ENCODE measurements at places on chromosomes 5 and 9.

- DNase-seq: no peak
Observed at GRCh38 chr9:77892955-77893514, 138.6 kb downstream of the GNAQ start.

- DNase-seq: peak; percentile 54
Observed at GRCh38 chr9:95131023-95131943, 186.2 kb downstream of the FANCC start.

DNA sequence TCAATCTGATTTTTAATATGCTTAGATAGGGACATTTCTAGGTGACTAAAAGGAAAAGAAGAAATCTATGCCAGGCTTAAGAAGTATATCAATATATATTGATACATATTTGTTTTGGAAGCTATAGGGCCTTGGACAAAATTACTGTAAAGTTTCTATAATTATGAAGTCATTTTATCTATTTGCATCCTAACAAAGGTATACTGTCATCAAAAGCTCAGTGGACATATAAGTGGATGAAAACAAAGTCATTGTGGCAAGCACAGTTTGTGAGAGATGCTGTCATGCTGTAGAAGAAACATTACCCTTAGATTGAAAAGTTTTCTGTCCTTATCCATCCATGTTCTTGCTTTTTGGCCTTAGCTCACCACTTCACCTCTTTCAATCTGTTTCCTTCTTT lies 140.3 kb upstream of the SPEF2 start:
- no peak for DNase-seq

- DNase-seq: no peak
Observed at GRCh38 chr9:13109781-13110180, 169.7 kb downstream of the MPDZ start.

GRCh38 chr9:98610211-98610610 lies 98.5 kb downstream of the GABBR2 start:
- DNase-seq: no peak

GRCh38 chr5:107372723-107373450 lies 297.9 kb downstream of the EFNA5 start:
- DNase-seq: no peak

- no peak for DNase-seq
Observed at GRCh38 chr5:53963958-53964357, 346.4 kb downstream of the ARL15 start.

DNA sequence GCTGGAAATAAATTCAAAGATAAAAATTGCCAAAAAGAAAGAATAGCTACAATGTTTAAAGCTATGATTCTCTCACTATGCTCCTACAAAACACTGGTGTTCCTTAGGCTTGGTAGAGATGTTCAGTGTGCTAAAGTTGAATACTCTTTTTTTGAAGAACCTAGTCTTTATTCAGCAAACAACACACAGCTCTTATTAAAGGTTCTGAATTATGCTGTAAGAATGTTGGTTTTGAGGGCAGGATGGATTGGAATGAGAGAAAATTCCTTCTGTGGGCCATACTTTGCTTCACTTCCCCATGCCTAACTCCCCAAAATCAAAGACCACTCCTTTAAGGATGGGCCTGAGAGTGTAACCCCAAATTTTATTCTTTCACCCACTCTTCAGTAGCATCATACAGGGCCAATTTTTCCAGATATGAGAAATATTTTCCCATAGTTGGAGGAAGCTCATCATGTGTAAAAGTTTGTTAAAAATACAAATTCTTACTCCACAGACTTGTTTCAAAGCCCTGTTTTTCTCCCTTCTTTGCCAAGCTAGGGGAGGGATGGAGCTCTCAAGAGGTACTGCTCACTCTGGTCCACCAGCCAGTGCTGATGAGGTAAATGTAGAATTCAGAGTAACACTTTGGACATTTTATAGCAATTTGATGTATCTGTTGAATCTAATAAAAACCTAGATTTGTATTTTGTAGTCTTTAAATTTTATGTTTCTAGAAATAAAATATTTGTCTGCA lies 99.3 kb downstream of the GDNF start:
- DNase-seq: no peak

DNA sequence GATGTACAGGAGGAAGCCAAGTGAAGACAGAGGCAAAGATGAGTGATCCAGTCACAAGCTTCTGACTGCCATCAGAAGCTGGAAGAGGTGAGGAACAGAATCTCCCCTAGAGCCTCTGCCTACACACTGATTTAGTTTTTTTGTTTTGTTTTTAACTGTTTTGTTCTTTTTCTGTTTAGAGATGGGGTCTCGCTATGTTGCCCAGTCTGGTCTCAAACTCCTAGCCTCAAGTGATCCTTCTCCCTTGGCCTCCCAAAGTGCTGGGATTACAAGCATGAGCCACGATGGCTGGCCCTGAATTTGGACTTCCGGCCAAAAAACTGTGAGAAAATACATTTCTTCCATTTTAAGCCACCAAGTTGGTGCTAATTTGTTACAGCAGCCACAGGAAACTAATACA lies 204.7 kb upstream of the ZNF608 start:
- DNase-seq: no peak

- DNase-seq: no peak
Observed at GRCh38 chr9:135957431-135957830, 3.7 kb downstream of the UBAC1 start.

GRCh38 chr9:107700847-107701246 lies 211.3 kb upstream of the KLF4 start:
- DNase-seq: no peak

DNA sequence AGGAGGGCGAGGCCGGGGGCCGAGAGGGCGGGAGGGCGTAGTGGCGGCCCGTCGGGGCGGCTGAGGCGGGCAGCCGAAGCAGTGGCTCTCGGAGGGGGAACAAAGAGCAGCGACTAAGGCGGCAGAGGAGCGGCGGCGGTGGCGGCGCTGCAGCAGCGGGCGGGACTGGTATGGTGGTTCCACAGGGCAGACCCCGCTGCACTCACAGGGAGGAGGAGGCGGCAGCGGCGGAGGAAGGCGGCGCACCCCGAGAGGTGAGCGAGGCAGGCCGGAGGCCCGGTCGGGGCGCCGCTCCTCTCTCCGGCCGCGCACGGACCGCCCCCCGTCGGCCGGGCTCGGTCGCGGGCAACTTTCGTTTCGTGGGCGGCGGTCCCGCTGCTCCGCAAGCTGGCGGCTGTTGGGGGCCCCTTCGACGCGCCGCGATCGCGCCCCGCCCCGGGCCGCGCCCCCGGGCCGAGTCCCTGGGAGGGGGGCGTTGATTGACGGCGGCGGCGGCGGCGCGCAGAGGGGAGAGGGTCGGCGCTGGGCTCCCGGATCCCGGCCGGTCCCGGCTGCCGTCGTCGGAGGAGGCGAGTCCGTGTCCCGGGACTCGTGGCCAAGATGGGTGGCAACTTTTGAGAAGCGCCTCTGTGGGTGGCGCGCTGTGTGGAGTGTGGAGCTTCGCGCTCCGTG lies 467 bp downstream of the CNOT6 start:
- no peak for DNase-seq

DNA sequence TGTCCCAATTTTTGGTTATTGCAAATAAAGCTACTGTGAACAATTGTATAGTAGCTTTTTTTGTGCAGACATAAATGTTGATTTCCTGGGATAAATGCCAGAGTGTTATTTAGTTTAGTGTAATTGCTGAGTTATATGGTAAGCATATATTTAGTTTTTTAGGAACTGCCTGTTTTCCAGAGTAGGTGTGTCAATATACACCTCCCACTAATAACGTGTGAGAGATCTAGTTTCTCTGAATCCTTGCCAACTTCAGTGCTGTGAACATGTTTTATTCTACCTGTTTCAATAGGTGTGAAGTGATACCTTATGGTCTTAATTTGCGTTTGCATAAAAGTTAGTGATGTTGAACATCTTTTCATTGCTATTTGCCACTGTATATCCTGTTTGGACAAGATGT lies 9.1 kb upstream of the OR2S2 start:
- no peak for DNase-seq

- no peak for DNase-seq
Observed at GRCh38 chr5:14244721-14245120, 101.6 kb downstream of the TRIO start.

- DNase-seq: no peak
Observed at GRCh38 chr5:178213003-178213461, 8.7 kb downstream of the HNRNPAB start.

GRCh38 chr9:86860006-86860405 lies 87.3 kb downstream of the GAS1 start:
- DNase-seq: no peak

DNA sequence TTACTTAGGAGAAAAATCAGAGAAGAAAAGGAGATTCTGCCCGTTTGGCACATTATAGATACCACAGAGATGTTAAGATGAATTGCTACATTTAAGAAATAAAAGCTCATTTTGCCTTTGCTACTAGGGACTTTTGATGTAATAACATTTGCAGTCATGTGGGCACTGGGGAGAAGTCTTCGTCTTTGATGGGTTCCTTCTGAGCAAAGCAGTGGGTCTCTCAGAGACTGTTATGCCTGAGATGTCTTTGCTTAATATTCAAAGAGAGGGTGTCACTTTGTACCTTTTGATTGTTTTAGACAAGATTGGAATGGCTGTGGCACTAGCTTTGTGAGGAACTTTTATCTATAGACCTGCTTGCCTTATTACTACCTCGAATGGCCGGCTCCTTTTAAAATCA lies 25.0 kb downstream of the SLC25A25 start:
- no peak for DNase-seq

DNA sequence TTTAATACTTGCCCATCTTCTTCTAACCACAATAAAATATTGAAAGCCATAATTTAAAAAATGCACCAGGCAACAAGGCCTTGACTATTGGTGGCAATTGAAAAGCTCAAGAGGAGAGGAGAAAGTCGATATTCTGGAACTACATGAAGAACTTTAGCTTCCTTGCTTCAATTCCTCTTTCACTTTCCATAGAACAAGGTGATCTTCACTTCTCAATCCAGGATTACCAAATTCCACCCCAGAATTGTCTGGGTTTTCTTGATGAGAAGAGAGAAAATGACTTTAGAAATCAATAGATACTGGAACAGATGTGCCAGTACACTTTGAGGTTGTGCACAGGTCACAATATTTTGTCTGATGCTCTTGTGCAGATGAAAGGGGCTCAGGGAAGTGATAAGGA lies 52.2 kb downstream of the PTCD2 start:
- DNase-seq: no peak

DNA sequence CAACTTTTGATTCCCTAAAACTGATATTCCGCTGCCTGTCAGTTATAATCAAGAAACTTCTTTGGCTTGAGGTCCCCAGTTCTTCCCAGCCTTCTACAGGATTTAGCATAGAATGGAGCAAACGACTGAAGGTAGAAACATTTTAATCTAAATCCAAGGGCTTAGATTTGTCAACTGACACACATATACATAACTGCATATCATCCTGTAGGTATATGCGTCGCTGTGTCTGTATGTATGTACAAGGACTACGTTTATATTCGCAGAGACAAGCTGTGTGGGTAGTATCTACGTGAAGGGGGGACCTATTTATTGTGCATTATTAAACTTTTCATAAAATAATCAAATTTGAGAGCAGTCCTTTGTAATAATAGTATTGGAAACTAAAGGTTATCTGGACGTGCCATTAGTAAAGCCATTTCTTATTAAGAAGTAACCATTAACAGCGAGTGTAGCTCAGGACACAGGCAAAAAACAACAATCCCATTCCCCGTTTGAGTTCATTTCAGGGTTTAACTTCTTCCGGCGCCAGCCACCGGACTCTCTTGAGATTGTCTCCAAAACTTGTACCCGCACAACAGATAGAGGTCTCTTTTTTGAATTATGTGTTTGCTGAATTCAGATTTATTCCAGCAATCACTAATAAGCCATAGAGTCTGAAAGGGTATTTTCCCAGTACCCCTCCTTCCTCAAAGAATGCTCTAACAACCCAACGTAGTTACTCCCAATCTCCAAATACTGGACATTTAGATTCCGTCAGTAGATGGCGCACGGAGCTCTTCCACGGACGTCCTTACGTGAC lies 2.1 kb upstream of the MLLT3 start:
- no peak for DNase-seq

GRCh38 chr5:43005031-43005430 lies 35.1 kb downstream of the ANXA2R start:
- DNase-seq: no peak

- DNase-seq: peak; percentile 97
Observed at GRCh38 chr5:172133359-172134029, 54.5 kb downstream of the STK10 start.

DNA sequence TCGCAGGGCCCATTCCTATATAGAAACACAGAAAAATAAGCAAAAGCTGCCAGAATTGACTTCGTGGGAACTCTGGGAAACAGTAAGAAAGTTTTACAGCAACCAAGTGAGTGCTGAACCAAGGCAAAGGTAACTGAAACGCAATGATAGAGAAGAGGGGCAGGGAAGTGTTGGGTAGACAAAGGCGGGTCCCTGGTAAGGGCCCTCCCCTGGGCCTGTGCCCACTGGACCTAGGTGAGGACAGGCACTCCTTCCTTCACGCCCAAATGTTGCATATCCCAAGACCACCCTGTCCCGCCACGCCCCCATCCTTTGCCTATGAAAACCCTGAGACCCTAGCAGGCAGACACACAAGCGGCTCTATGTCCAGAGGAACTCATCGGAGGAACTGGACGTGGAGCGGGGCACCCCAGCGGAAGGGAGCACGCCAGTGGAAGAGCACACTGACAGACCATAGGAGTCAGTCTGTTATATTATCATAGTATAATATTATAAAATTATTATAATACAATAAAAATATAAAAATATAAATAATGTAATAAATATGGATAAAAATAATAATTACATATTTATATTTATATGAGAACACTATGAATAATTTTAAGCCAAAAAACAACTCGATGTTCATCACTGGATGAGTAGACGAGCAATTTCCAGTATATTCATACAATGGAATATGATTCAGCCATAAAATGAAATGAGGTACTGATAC lies 27.9 kb downstream of the CDKN2A start:
- DNase-seq: no peak

DNA sequence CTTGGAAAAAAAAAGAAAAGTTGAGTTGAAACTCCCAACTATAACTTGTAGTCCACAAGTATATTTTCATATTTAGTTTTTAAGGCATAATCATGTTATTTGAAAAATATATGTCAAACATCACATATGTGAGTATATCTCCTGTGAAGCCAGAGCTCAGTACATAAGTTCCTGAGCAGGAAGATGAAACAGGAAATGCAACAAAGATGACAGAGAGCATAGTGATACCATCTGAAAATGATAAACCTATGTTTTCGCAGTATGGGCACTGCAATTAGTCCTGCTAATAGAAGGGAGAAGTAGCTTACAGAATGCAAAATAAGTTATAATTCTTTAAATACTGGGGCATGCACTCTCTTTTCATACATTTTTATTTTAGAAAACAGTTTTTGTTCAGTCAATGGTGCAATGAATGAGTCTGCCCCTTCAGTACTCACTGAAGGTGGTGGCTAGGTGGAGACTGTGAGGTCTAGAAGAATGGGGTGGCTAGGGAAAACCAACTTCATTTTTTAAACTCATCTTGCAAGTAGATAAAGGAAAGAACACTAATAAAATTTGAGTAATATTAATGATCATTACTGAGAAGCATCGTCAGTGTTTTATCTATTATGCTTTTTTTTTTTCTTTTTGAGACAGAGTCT lies 54.1 kb upstream of the FYB1 start:
- no peak for DNase-seq
